NCI-H1417 (cell line): ENCODE measurements at places on chromosomes 3 and 15.

- no peak for DNase-seq
These were observed 82.8 kb downstream of the CADM2 start for GRCh38 chr3:85041562-85042055.

- DNase-seq: no peak
These were observed 207.0 kb downstream of the SUCLG2 start for GRCh38 chr3:67447393-67447792.

DNA sequence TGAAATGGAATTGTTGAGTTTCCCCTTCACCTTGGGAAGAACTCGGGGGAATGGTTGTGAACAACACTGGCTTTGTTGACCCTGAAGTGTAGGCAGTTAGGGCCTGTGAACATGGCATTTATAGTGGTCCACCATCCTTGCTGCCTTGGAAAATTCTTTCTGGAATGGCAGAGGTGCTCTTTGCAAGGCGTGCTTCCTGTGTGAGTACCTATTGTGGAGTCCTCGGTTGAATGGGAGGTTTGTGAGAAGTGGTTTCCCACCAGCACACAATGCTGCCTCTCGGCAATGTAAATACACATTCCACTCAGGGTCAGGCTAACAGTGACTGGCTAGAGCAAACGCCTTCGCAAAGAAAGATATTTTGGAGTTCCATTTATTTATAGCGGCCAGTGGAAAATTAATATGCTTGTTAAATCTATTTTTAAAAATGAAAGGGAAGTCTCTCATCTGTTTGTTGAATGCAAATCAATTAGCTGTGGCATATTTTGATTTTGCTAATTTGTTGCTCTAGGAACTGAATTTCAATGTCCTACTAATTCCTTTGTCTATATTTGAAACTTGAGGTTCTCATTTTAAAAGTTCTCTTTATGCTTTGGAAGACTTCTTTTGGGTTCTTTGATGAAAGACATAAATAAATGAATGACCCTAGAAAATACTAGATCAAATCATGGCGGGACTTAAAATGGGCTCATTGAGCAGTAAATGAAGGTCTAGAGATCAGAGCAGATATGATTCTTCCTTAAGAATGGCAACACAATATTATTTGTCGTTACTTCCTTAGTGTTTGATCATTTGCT is 59.5 kb downstream of the FNDC3B start:
- DNase-seq: peak; percentile 34

DNA sequence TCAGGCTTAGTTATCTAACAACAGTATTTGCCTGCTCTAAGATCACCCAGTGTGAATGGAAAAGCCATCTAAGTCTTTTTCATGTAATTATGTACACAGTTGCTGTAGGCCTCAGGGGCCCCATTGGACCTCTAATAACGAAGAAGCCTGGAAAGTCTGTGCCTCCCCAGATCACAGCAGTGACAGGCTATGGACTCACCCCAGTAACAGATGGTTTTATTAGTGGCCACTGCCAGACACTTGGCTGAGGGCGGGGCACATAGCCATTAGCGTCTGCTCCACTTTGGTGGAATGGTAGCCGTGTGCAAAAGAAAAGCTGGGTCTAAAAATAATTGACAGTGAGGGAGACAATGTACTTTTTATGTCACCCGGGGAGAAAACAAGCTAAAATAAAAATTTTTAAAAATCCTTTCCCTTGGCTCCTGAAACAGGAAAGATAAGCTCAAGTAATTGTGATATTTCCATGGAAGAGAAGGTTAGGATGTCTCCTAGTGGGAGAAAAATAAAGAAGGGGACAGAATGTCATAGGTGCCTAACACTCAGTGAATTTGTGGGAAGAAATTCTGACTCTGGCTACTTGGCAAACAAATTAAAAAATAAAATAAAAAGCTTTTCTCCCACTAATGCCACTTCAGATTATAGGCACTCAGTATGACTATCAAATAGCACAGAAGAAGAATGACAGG is 44.3 kb upstream of the ZNF385D start:
- DNase-seq: peak; percentile 29

- no peak for DNase-seq
These were observed 20.4 kb downstream of the RBP1 start for GRCh38 chr3:139518926-139519842.

- peak; percentile 62 for DNase-seq
These were observed 4.8 kb downstream of the BMF start for GRCh38 chr15:40103864-40104271.

DNA sequence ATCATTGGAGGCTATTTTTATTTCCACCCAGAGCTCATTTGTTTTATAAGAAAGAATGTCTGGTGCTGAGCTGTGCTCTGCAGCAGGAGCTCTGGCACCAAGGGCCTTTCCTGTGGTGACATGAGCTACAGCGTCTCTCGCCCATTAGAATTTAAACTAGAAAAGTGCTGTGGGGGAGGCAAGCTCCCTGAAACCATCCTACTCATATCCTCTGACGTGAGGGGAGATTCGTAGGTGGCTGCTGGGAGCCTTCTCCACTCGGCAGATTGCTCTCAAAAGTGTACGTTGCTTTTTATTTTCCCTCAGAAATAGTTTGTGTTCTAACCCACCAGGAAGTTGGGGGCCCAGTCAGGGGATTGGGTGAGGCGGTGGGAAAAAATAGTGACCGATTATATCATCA is 76.3 kb upstream of the ARHGEF3 start:
- DNase-seq: no peak

DNA sequence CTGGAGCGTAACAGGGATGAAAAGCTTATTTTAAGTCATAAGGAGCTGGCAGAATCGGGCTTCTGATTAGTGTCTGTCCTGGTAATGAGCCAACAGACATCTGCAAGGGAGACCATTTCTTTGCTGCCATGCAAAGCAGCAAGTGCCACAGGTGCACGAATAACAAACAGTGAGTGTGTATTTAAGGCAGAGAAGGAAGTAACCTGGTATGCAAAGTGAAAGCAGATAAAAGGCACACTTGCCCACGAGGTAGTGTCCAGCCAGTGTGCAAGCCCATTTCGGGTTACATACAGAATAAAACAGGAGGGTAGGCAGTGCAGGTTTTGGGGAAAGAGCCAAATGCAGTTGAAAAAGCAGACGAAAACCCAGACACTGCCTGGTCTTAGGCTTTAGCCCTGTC is 1153.7 kb downstream of the SI start:
- no peak for DNase-seq

GRCh38 chr3:156253150-156253549 is 132.8 kb downstream of the KCNAB1 start:
- no peak for DNase-seq

- DNase-seq: no peak
These were observed 104.9 kb upstream of the IQSEC1 start for GRCh38 chr3:13178107-13178506.

GRCh38 chr3:101043687-101044078 is 50.5 kb upstream of the ABI3BP start:
- no peak for DNase-seq

DNA sequence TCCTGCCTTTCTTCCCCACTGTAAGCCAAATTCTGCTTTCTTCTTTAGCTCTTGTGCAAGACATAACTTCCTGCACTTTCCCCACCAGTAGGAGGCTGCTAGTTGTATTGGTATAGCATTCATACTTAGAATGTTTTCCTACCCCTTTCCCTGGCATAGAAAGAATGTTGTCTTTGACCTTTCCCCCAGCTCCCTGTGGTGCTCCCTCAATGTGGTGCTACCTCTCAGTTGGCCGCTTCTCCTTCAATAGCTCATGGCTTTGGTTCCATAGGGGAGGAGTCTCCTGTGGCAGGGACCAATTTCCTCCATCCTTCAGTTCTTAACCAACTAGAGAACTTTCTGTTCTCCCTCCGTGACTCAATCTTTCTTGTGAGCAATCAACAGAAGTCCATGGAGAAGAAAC is 67.5 kb upstream of the AKAP13 start:
- no peak for DNase-seq

DNA sequence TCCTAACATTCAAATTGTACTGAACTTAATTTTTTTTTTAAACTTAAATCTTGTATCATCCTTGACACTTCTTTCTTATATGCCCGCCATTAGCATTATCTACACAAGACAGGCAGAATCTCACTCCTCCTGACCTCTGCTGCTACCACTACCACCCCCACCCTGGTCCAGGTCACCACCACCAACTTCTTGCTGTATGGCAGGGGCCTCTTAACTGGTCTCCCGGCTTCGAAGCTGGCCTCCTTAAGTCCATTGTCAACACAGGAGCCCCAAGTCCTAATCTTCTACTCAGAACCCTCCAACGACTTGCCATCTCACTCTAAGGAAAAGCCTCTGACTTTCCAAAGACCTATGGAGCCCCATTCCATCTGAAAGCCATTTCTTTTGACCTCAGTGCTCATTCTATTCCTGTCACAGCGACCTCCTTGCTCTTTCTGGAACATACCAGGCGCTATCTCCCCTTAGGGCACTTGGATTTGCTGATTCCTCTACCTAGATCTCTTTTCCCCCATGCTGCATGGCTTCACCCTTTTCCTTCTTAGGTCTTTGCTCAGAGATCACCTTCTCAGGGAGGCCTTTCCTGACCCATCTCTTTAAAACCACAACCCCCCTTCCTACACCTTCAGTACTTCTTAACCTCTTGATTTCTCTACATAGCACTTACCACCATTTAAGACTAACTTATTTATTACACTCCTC is 2.6 kb downstream of the PRC1 start:
- DNase-seq: no peak

GRCh38 chr3:144049374-144049773 is 77.8 kb downstream of the DIPK2A start:
- DNase-seq: no peak

DNA sequence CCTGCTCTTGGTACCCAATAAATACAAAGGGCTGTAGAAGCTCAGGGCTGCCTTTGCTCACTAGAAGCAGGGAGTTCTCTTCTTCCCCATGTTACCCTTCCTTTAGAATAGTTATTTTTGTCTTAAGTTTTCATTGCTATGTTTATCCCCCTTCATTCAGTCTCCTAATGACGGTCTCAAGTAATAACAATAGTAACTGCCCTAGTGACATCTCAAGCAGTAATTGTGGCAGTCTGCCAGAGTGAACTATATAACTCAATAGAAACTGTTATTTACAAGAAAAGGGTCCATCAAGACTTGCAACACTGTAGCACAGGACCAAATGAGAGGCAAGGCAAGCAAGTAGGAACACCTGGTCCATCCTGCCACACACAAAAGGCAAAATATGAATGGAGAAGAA is 32.5 kb upstream of the SIN3A start:
- DNase-seq: no peak

DNA sequence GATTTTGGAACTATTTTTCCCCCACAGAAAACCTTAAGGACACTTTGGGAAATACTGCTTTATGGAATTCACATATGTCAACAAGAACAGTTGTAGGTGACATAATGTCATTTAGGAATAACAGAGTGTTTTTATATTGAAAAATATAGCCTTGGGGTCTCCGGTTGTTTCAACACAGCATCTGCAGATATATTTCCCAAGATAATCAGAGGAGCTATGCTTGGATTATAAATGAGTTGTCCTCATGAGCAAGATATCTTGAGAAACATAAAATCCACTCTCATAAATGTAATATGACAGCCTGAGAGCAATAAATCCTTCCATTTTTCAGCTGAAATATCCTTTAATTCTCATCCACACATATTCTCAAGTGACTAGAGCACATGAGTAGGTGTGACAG is 473.7 kb upstream of the LMCD1 start:
- DNase-seq: no peak

DNA sequence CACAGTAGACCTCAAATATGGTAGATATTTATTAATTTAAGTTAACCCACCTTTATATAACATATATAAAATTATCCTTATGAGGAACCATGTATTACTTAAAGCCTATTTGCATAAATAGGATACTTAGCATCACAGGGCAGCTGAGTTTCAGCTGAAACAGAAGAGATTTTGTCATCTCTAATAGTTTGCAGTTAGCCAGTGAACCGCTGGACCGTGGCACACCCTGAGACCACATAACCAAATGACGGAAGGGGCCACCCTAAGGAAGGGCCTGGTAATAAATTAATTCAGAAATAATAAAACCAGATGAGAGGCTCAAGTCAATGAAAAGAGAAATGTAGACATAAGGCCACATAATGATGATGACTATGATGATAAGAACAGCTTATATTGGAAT is 107.7 kb downstream of the MYO5A start:
- no peak for DNase-seq

DNA sequence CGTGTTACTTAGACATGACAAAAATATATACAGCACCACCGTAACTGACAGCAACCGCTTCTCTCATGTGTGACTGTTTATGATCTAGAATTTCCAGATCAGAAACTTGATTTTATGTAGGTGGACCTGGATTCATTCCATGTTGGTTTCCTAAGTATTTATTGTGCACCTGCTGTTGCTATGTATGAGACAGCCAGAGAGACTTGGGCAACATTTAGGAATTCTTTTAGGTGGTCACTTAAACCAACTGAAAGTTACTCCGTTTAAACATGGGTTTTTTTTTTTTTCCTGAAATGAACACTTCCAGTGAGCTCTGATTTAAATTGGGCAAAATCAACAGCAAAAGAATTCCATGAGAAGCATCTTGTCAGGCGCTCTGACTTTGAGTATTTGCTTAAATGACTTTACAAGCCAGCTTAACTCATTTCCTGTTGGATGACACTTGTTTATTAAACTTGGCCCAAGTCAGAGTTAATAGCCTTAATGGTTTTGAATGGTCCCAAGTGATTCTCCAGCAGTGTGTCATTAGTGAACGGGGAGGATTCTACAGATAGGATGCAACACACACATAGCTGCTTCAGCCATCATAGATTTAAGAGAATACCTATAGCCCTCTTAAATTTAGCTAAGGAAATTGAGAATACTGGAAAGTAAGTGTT is 31.8 kb downstream of the MITF start:
- no peak for DNase-seq

DNA sequence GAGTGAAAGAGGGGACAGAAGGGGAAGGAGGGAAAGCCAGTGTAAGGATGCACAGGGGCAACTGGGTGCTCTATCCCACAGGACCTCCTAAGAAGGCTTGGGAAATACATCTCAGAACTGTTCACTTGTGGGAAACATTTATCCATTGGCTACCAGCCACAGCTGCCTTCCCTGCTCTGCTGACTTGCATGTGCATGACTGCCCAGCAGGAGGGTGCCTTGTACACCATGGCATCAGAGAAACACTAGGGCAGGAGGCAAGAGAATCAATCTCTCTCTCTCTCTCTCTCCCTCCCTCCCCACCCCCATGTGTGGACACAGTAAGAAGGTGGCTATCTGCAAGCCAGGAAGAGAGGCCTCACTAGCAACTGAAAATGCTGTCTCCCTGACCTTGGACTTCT is 62.9 kb upstream of the ZBTB38 start:
- peak; percentile 35 for DNase-seq

DNA sequence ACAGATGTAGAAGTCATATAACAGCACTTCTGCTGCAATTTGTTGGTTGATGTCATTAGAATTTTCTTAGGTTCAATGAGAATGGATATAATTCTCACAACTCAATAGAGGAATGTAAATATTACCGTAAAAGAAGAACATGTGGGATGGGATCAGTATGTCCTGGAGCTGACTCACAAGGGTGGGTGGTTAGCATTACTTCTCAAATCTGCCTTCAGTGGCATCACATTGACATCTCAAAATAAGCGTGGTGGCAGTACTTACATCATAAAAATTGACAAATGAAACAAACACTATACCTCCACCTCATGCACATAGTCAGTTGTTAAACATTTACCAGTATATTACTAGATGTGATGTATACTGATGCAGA is 1068.0 kb upstream of the CADM2 start:
- no peak for DNase-seq

GRCh38 chr3:134650431-134651346 is at the start of gene KY:
Gene KY (minus strand): TSS chr3:134651022. CDS start chr3:134650960, 62 bp downstream.
- peak; percentile 39 for DNase-seq

GRCh38 chr3:177350121-177350520 is 152.8 kb upstream of the TBL1XR1 start:
- no peak for DNase-seq

- DNase-seq: no peak
These were observed 87.6 kb upstream of the TLE3 start for GRCh38 chr15:70185251-70185711.
